Activated CD8-positive, alpha-beta T cell treated with anti-CD3 and anti-CD28 coated beads, Interleukin-2, amount 10 ng/mL, durations not matched to agents 7 days and 5 days (primary cell): ENCODE measurements at places on chromosomes 12 and 14. TPM values are rescaled to one million over a fixed set of nuclear protein-coding genes. Genes with fewer than 3 reads are reported as not detected.

Gene PTPRB
- not detected for total RNA-seq

GRCh38 chr12:40618636-40619035 is 73.6 kb upstream of the CNTN1 start:
- no peak for DNase-seq

Gene TGM1
- 3.1 TPM for total RNA-seq

GRCh38 chr12:130521375-130522124 is 183.9 kb downstream of the PIWIL1 start:
- no peak for DNase-seq

- DNase-seq = no peak
Observed at GRCh38 chr12:127170226-127171180, 1096.5 kb upstream of the TMEM132C start.

DNA sequence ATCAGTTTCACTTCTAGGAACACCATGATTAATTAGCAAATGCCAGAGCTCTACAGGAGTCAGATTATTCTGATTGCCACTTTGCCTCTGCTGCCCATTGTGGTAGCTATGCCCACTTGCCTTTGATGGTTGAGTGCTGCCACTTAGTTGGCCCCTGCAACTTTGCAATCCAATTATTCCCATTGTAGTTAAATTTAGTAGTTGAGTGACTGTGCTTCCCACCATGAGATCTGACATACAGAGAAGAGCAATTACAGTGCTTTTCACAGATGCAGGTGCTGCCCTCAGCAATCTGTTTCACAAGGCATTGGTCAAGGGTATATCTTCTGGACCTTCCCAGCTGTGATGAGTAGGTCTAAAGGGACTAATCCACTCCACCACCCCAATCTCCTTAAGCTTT is 468.4 kb upstream of the RGS6 start:
- no peak for DNase-seq

DNA sequence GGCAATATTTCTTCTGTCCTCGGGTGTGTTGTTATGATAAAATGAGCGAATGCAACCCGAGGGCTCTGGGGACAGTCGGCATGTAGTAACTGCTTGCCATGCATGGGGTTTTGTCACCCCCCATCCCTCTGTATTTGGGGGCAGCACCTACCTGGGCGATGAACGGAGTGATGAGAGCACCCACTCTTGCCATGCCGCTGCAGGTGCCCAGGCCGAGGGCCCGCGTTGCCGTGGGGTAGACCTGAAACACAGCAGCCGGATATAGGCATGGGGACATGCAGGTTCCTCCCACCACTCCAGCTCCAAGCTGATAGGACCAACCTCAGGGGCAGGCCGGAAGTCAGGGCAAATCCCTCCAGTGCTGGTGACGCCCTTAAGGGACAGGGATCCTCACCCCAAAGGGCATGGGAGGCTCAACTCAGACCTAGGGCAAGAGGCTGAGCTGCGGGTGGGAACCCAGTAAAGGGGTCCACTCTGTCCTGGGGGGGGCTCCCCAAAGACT is 35.8 kb downstream of the DAO start:
- no peak for DNase-seq

- DNase-seq = no peak
Observed at GRCh38 chr12:100497105-100497795, 23.6 kb downstream of the NR1H4 start.

- DNase-seq = no peak
Observed at GRCh38 chr12:115013236-115013981, 329.4 kb upstream of the TBX3 start.

Gene TBX3
- not detected for total RNA-seq
